Stimulated activated CD4-positive, alpha-beta T cell treated with anti-CD3 and anti-CD28 coated beads, Interleukin-15, amount 100 ng/mL, for 24 hours (primary cell): ENCODE measurements at places on chromosomes 7 and 10.

DNA sequence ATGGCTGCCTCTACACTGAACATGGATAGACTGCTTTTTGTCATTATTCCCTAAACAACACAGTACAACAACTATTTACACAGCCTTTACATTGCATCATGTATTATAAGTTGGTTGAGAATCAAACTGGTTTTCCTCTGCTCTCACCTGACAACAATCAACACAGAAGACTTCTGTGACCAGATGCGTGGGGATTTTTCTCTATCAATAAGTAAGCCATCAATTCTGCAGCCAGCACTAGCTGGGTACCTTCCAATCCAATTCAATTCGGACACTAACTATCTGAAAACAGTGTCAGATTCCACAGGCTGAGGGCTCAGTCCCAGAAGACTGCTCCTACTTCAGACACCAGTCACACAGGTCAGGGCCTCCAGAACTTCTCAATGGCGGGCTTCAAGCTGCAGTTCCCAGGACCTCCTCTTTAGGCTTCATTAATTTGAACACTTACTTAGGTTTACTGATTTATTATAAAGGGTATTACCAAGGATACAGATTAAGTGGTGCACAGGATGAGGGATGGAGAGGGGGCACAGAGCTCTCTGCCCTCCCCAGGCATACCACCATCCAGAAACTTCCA, 36.4 kb upstream of the ASL start:
- no peak for DNase-seq

- no peak for DNase-seq
These were observed 2.8 kb upstream of the R3HCC1L start for GRCh38 chr10:98131619-98132018.

DNA sequence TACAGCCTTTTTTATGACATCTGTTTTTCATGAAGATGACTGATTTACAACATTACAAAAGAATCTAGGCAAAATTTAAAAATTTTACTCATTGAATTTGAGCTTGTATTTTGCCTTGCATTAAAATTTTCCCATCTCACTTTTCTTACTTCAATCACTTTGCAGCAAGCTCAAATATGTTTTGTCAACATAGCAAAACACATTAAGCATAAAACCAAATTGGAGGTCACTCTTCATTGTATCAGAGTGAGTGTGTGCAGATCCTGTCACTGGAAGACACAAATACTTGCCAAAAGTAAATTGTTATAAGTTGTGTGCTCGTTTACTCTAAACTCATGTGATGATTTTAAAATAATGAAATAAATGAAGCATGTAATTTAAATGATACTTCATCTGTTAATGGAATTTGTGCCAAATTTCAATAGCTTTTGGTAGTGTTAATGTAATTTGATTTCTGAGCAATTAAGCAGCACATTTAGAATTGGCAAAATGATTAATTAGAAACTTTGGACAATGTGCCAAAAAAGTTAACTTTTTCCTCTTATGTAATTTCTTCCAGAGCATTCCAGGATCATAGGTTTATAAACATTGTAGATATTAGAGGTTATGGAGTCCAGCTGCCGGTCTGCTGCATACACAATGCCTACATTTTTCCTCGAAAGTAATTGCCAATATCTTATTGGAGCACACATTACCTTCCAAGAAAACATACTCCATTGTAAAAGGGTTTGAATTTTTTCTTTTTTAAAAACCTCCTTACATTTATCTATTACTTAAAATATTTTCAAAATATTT, 1078.2 kb upstream of the LRRTM3 start:
- no peak for DNase-seq

DNA sequence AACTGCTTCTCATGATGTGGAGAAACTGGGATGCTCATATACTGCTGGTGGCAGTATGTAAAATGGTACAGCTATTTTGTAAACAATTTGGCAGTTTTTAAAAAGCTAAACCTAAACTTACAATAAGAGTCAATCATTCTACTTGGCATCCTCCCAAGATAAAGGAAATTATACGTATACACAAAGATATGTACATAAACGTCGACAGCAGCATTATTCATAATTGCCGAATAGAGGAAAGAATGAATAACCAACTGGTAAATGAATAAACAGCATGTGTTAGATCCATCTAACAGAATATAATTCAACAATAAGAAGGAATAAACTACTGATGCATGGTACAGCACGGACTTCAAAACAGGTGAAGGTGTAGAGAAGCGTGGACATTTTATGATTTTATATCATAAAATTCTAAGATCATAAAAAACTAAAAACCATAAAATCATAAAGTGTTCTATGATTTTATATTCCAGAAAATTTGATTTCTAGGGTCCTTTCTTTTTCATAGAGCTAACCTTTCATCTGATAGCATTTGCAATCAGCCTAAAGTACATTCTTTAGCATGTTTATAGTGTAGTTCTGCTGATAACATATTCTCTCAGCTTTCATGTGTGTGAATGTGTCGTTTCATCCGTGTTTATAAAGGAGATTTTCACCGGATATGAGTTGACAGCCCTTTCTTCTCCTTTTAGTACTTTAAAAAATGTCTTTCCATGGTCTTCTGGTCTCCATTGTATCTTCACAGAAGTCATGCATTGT, 261.5 kb downstream of the DIP2C start:
- DNase-seq = no peak

- no peak for DNase-seq
These were observed 133.1 kb downstream of the SVIL start for GRCh38 chr10:29501692-29502091.

- no peak for DNase-seq
These were observed 52.3 kb upstream of the GJD4 start for GRCh38 chr10:35552650-35553342.

- no peak for DNase-seq
These were observed 276.1 kb downstream of the GLRX3 start for GRCh38 chr10:130412317-130412716.

DNA sequence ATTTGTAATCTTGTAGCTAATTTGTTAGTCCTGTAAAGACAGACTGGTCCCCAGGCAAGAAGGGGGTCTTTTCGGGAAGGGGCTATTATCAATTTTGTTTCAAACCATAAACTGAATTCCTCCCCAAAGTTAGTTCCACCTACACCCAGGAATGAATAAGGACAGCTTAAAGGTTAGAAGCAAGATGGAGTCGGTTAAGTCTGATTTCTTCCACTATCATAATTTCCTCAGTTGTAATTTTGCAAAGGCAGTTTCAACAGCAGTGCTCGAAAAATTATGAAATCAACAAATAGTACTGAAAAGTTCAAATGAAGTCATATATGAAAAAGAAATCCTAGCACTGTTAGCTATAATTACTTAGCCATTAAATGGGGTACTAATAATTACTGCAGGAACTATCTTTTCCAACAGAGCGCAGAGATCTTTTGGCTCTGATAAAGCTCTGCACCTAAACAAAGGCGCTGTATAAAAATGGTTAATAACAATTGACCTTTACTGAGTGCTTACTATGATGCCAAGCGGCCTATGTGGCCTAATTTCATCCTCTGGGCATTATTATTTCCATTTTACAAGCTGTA, 756 bp upstream of the SEC24C start:
- no peak for DNase-seq

- no peak for DNase-seq
These were observed 90.5 kb downstream of the TWIST1 start for GRCh38 chr7:19026888-19027287.

DNA sequence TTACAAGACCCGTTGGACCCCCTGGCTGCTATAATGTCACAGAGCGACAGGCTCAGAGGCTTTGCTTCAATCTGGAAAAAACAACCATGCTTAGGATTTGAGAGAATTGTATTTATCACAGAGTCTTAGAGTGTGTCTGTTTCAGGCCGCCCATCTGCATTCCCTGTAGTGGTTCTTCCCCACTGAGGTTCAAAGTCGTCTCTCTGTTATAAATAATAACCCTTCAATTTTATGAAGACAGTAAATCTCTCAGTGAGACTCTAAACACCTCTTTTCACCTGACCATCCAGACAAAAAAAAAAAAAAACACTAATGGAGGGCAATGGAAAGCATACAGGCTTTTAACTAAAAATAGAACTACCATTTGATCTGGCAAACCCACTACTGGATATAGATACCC, 565.4 kb upstream of the AUTS2 start:
- DNase-seq = no peak

DNA sequence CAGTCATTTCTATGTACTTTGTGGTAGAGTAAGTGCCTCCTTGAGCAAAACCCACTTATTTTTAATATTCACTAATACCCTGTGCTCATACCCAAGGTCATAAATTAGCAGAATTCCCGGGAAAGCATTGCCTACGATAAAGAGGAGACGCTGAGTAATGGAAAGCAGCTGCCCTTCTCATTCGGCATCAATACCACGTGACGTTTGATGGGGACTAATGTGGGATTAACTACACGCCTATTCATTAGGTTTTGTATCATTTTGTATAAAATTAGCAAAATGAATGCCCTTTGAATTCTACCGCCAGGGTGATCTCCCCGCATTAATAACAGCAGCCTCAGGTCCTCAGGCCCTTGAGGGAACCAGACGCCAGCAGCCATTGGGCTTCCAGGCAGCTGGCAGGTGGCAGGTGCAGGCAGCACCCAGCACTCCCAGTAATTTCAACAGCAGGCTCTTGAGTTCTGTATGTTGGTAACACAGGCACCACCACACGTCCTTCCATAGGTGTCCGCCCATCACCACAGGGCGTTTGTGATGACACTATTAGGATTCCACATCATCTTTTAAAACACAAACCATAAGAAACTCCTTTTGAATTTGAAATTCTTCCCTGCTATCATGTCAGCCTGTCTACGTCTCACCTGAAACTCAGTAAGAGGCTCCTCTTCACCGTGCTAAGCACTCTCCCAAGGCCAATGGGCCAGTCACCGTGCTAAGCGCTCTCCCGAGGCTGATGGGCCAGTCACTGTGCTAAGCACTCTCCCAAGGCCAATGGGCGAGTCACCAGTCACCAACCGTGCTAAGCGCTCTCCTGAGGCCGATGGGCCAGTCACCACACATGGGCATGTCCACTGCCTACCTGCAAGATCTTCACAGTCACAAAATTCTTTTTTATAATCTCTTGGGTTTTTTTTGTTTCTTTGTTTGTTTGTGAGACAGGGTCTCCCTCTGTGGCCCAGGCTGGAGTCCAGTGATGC, 509.4 kb downstream of the PTPRN2 start:
- DNase-seq = no peak

- DNase-seq = no peak
These were observed 49.8 kb downstream of the POU6F2 start for GRCh38 chr7:39027491-39027890.

DNA sequence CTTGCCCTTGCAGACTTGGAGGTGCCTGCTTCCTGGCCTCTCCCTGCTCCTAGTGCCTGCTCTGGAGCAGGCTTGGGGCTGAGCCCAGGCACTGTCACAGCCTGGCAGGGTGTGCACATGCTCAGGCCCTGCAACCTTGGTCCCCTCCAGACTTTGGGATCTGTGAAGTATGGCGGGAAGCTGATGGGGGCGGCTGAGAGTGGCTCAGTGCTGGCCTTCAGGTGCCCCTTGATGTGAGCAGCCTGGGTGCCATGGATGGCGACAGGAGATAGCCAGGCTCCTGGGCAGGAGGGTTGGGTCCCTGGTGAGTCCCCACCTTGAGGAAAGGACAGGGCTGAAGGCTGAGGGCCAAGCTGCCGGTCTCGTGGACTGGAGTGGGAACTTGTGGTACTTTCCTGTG, 700.4 kb upstream of the KCND2 start:
- no peak for DNase-seq

- no peak for DNase-seq
These were observed 259.7 kb downstream of the DNAJB6 start for GRCh38 chr7:157596471-157596870.

DNA sequence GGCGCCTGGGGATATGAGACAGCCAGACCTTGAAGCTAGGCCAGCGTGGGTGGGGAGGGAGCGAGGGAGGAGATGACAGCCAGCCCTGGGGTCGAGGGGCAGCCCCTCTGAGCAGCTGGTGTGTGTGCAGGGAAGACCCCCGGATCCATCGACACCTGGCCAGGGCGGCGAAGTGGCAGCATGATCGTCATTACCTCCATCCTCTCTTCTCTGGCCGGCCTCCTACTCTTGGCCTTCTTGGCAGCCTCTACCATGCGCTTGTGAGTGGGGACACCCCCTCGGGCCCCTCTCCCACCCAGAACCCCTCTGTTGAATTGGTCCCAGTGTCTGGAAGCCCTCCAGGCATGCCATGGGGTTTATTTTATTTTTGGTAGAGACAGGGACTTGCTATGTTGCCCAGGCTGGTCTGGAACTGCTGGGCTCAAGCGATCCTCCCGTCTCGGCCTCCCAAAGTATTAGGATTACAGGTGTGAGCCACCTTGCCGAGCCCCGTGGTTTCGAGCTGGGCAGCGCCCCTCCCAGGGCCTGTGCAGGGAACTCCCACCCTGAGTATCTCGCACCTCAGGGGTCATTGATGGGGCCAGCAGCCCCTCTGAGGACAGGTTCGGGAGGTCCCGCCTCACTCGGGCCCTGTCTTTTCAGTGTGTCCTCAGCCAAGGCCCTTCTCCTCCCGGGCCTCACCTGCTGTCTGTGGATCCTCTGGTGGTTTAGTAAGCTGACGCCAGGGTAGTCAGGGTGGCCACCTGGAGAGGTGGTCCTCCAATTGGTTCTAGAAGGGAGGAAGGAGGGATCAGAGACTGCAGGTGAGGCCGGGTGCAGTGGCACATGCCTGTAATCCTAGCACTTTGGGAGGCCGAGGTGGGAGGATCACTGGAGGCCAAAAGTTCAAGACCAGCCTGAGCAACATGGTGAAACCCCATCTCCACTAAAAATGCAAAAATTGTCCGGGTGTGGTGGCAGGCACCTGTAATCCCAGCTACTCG, 3.8 kb downstream of the UPK3B start:
- DNase-seq = no peak

DNA sequence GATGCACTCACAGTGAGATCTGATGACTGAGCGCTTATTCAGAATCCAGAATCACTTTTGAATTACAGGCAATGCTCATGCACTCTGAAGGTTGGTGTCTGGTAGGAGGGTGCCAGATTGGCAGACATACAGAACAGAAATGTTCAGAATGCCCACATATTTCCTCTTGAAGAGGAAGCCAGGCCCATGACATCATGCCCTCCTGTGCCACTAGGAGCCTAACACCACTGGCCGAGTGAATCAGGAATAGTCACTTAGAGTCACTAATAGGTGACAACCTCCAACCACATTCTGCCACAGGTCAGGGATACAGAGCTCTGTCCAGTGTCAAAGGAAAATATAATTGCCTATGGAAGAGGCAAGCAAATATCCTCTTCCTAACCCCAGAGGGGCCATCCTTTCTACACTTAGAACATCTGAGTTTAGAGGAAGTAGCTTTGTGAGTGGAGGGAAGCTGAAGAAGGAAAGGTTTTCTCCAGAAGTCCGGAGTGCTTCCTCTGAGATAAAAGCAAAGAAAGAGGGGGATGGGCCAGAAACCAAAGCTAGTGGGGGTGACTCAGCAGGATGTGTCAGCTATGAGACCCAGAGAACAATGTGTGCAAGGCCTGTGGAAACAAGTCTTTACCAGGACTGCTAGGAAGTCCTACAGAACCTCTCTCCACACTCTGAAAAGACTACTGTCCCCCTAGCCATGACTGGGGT, 838.8 kb downstream of the GRID1 start:
- DNase-seq = no peak

DNA sequence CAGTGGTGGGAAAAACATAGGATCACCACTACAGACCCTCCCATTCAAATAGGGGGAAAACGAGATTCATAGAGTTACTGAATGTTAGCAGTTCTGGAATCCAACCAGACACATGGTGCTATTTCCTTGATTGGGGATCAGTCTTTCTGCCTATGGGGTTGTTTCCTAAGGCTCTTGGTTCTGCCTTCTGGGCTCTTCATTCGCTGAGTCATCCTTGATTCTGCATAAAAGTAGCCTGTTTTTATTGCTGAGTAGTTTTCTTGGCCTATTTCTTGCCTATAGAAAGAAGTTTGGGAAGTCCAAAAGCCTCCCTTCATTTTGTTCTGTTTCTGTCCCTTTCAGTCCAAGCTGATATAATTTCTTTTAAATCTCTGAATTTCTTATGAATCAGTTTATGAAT, 99.3 kb upstream of the OIT3 start:
- no peak for DNase-seq
